Mammary epithelial cell (primary cell): ENCODE measurements at places on chromosomes 13 and 19. TPM values are rescaled to one million over a fixed set of nuclear protein-coding genes. Genes with fewer than 3 reads are reported as not detected.

CEACAM4 gene
- total RNA-seq = not detected in 2 replicates

- DNase-seq = no peak
These were observed 324.0 kb downstream of the SHISA2 start for GRCh38 chr13:25727810-25728209.

HS6ST3 gene
- not detected for total RNA-seq

DNA sequence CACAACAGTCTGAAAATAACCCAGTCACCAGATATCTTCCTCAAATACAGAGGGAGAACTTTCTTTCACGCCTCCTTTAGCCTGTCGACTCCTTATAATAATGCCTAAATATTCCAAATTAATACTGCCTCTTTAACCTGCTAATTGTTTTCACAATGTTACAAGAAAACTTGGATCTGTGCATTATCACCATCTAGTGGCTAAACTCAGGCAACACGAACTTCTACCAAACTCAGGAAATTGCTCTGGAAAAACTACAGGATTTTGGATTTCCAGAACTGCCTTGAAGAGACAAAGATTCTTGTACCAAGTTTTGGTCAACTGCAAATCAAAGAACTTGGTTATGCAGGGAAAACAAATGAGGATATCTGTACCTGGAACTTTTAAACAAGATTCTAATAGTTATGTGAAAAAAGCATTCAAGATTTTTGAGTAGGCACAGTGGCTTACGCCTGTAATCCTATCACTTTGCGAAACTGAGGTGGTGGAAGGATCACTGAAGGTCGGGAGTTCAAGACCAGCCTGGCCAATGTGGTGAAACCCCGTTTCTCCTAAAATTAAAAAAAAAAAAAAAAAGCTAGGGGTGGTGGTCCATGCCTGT is 10.8 kb downstream of the CLN5 start:
- DNase-seq = peak; percentile 10

GFY gene
- total RNA-seq = not detected

CACNG8 gene
- total RNA-seq = not detected

- DNase-seq = no peak
These were observed 271.2 kb downstream of the ENOX1 start for GRCh38 chr13:43515531-43515930.

PGLYRP2 gene
- not detected in 2 replicates for total RNA-seq

DNA sequence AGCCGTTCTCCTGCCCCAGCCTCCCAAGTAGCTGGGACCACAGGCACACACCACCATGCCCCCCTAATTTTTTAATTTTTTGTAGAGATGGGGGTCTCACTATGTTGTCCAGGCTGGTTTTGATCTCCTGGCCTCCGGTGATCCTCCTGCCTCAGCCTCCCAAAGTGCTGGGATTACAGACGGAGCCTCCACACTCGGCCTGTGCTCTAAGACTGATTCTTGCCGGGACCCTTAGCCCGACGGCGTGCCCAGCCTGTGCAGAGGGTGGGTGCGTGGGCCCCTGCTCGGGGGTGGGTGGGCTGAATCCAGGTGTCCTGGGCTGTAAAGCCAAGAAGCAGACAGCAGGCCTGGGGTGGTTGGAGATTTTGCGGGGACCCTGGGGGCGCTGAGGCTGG is 64.3 kb downstream of the GADD45B start:
- no peak for DNase-seq

DNA sequence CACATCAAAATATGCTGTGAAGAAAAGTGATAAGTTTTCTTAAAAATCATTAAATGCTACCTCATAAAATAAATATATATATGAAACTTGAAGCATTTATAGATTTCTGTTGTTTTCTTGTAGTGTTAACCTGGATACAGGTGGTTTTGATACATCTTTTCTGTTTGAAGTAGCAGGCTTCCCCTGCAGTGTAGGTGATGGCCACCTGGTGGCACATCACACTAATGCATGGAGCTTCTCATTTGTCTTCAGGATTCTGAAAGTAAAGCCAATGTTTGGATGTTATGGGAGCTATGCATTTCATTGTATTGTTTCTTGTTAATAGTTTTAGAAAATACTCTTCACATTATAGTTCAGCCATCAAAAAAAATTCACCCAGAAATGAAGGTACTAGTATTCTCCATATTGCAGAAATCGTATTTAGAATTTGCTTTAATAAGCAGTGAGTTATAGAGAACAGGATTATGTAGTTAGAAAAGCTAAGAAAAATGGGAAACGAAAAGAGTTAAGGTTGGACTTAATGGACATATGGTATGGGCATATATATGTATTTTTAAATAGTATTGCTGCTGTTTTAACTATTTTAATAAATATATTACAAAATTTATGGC is 18.7 kb downstream of the GPR180 start:
- DNase-seq = peak; percentile 28

IGSF23 gene
- not detected in 2 replicates for total RNA-seq

DBP gene
- total RNA-seq = 0.32 and 0.73 TPM in 2 replicates

GRCh38 chr13:24232474-24232873 is 72.0 kb downstream of the SPATA13 start:
- no peak for DNase-seq

DNA sequence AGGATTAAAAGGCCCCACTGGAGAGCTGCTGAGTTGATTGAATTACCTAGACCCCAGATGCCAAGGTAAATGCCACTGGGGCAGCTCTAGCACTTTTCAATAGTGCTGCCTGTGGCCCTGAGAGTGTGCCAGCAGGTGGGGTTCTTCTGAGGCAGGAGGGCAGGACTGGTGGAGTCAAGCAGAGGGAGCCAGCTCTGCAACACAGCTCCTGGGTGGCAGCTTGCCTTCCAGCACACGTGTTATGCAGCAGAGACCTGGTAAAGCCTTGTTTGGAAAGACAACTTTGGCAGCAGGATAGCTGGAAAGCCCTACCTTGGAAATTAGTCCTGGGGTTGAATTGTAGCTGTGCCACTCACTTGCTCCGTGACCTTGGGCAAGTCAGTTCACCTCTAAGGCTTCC is 306.6 kb downstream of the ATP8A2 start:
- DNase-seq = no peak

GRCh38 chr13:110380359-110381028 is 73.4 kb downstream of the COL4A2 start:
- no peak for DNase-seq

- DNase-seq = no peak
These were observed 38.7 kb downstream of the BRCA2 start for GRCh38 chr13:32354040-32354439.

DNA sequence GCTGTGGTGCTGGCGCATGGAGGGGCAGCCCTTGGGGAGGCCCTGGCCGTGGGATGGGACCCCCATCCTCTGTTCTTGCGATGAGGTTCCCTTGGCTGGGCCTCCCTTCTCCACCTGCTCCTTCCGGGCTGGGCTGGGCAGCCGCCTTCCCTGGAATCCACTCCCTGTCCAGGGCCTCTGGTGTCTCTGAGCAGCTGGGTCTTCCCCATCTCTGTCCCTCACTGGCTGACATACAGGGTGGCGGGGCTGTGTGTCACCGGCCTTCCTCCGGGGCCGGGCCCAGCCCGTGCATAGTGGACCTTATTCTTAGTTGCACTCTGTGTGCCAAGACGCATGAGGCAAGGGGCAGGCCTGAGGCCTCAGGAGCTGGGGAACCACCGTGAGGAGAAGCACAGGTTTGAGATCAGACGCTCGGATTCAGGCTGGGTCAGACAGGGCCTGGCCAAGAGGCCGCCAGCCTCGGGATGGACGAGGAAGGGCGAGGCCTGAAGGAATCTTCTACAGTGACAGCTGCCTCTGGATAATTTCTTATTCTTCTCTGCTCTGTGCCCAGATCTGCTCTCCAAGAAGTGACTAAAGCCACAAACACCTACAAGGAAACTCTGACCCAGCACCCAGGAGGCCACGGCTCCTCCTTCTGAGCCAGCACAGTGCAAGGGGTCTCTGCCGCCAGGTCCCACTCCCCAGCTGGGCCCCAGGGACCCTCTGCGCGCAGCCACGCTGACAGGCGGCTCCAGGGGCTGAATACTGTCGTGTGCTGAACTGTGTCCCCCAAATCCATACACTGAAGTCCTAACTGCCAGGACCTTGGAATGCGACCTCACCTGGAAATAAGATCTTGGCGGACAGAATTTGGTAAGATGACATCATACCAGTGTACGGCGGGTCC is 11.0 kb downstream of the SGTA start:
- no peak for DNase-seq

- peak; percentile 56 for DNase-seq
These were observed 36.4 kb upstream of the IGSF23 start for GRCh38 chr19:44576843-44577565.

GRCh38 chr19:12247644-12248222 is 47.0 kb downstream of the ZNF44 start:
- DNase-seq = peak; percentile 2

DNA sequence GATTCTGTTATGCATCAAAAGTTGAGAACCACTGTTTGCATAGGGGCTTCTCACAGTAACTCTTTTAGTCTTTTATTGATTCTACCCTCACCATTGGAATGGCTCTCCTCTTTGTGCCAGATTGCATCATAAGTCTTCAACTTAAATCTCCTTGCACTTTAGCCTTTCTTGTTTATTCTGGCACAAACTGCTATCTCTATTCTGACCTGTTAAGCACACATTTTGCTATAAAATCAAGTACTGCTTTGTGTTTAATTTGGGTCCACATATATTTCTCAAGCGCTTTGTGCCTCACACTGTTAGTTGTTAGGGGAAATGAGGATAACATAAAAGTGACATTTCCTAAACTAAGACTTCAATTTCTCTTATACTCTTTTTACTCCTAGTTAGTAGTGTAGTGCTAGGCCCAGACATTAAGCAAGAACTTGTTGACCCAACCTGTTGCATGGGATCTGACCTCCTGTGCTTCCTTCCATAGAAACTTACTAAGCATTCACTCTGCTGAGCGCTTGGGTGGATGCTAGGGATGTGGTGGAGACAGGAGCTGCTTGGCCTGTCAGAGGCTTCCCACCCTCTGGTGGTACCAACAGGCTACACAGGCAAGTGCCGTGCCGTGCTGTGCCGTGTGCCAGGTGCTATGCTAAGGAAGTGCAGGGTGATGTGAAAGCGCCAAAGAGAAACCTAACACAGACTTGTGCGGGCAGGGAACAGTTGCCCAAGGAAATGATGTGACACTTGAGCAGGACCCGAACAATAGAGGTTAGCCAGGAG is 1.2 kb downstream of the UTP14C start:
- DNase-seq = no peak

FBN3 gene
- total RNA-seq = not detected in 2 replicates

DNA sequence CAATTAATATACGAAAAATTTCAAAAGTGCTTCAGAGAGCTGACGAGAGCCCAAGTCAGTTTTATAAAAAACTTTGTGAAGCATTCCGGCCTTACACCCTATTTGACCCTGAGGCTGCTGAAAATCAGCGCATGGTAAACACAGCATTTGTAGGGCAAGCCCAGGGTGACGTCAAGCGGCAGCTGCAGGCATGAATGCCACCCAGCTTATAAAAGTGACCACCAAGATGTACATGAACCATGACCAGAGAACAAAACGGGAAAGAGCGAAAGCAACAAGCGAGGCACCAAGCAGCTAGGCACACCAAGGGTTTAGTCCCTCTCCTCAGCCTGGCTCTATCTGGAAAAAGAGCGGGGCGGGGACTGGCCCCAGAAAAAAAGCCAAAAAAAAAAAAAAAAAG is 6.0 kb downstream of the SIGLEC11 start:
- DNase-seq = no peak

ZNF600 gene
- total RNA-seq = 7.2 TPM

S1PR4 gene
- total RNA-seq = 0.94 and 0.96 TPM in 2 replicates

- DNase-seq = peak; percentile 48
These were observed 23.1 kb downstream of the TBC1D4 start for GRCh38 chr13:75458696-75459422.

DNA sequence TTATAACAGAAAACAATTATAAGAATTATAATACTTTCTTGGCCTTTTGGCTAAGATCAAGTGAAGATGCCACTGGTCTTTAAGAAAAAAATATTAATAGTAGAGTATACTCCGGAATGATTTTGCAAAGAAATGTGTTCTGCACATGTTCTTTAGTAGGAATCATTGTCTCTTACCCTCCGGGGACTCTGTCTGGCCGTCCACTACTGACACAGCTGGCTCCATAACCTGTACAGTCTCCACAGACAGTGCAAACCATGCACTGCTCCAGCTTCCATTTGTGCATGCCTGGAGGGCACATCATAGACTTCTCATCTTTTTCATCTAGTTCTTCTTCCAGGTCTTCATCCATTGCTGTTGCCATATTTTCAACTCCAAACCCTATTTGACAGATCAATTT is 75.9 kb downstream of the MYCBP2 start:
- no peak for DNase-seq

NANOS3 gene
- total RNA-seq = 0.72 and 0.73 TPM in 2 replicates

DNA sequence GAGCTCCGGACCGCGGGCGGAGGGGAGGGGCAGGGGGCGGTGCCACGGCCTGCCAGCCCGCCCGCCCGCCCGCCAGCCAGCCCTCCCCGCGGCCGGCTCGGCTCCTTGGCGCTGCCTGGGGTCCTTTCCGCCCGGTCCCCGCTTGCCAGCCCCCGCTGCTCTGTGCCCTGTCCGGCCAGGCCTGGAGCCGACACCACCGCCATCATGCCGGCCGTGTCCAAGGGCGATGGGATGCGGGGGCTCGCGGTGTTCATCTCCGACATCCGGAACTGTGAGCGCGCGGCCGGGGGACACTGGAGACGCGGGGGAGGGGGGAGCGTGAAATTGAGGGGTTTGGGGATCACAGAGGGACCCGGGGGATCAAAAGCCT is at the start of gene AP2A1:
TSS of gene AP2A1 (plus strand) at position 72 of the 370 bp plus-strand sequence. CDS start at position 205, 133 bp downstream.
- DNase-seq = no peak

KLK14 gene
- total RNA-seq = 0.64 and 0.80 TPM in 2 replicates

CCDC194 gene
- not detected in 2 replicates for total RNA-seq

DENND1C gene
- total RNA-seq = not detected

GRCh38 chr13:106589716-106590115 is 21.8 kb upstream of the ARGLU1 start:
- DNase-seq = no peak

MAP1S gene
- total RNA-seq = 44.4 and 50.5 TPM in 2 replicates

GRCh38 chr13:36157480-36157879 is 26.3 kb upstream of the DCLK1 start:
- no peak for DNase-seq

KLHL1 gene
- not detected in 2 replicates for total RNA-seq

GRCh38 chr19:31383553-31383952 is 34.3 kb upstream of the TSHZ3 start:
- DNase-seq = peak; percentile 87

DNA sequence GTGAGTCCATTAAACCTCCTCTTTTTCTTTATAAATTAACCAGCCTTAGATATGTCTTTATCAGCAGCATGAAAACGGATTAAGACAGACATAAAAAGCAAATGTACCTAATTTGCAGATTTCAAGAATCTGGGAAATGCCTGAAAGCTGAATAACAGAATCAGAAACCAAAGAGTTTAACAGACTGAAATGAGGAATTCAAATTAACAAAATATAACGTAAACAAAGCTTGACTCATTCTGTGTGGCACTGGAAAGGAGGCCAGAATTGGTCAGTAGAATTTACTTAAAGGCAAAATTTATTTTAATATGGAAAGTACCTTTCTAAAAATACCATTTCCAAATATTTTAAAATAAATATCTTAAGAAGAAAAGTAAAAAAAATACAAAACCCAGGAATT is 540.6 kb upstream of the HTR2A start:
- DNase-seq = no peak

PRSS57 gene
- not detected for total RNA-seq

ZNF846 gene
- total RNA-seq = 13.0 TPM

GRCh38 chr13:30585748-30586262 is 31.9 kb upstream of the USPL1 start:
- DNase-seq = no peak

- DNase-seq = no peak
These were observed 62.0 kb downstream of the EPSTI1 start for GRCh38 chr13:42929886-42930535.

GRCh38 chr13:99220199-99220935 is 19.7 kb downstream of the UBAC2 start:
- DNase-seq = no peak

ZNF57 gene
- total RNA-seq = 12.0 TPM

- no peak for DNase-seq
These were observed 59.5 kb downstream of the TNFRSF19 start for GRCh38 chr13:23629566-23630272.
